ENCODE measurements at places on chromosomes 1 and 21.

DNA sequence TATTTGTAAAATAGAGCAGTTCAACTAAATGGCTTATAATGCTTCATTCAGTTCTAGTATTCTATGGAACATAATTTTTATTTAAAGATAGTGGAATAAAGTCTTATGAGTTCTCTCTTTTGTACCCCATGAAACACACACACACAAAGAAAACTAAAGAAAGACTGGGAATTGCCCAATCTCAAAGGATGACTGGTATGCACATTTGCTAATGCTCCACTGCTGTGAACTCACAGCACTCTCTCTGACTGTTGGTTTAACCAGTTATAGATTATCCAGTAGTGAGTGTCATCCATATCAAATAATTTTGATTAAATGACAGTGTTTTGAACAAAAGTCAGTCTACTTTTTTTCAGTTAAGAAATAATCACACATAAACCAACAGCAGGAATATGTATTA lies 1082.4 kb upstream of the B3GALT2 start:
- DNase-seq, result no peak

GRCh38 chr1:167344615-167345385 lies 124.1 kb downstream of the POU2F1 start:
- DNase-seq, result no peak

- DNase-seq, result no peak
Measured at GRCh38 chr1:26083208-26083607, 15.8 kb upstream of the TRIM63 start.

GRCh38 chr21:32307706-32308105 lies 9.1 kb downstream of the MRAP start:
- no peak for DNase-seq

DNA sequence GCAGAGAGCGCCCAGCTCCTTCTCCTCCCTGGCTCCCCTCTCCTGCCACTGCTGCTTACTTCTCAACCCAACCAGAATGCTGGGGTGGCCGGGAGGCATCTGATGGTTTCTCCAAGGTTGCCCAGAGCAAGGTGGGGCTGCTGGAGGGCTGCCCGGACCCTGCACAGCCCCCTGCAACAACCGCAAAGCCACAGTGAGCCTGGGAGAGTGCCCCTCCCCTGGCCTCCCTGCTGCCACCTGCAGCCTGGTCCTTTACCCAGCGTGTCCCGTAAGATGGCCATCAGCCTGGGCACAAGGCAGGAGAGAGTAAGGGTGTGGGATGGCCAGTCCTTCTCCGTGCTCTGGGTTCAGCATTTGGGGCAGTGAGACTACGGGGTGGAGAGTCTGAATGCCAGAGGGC lies 17.0 kb downstream of the MX2 start:
- no peak for DNase-seq

- DNase-seq, result peak; percentile 68
Measured at GRCh38 chr1:153441238-153441755, 19.2 kb downstream of the S100A7 start.

GRCh38 chr1:76470166-76470565 lies 395.6 kb downstream of the ST6GALNAC3 start:
- no peak for DNase-seq

GRCh38 chr1:52836035-52836434 lies 6.5 kb upstream of the ZYG11A start:
- no peak for DNase-seq

- DNase-seq, result no peak
Measured at GRCh38 chr1:179124873-179125272, 43.0 kb downstream of the TOR3A start.

GRCh38 chr1:9444532-9444931 lies 94.7 kb upstream of the SLC25A33 start:
- DNase-seq, result no peak

DNA sequence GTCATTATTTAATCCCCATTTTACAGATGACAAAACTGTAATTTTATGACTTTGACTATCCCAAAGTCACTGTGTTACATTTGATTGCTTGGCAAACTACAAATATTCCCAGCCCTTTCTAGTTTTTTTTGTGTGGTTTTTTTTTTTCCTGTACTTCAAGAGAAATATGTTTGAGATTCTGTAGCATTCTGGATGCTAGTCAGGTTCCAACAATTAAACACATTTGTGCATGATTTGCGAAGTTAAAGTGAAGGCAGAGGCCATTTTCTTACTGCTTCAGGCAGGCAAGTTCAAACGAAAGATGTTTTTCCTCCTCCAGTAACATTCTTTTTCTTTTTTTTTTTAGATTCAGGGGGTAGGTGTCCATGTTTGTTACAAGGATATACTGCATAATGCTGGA lies 107.9 kb upstream of the SERTAD4 start:
- no peak for DNase-seq

DNA sequence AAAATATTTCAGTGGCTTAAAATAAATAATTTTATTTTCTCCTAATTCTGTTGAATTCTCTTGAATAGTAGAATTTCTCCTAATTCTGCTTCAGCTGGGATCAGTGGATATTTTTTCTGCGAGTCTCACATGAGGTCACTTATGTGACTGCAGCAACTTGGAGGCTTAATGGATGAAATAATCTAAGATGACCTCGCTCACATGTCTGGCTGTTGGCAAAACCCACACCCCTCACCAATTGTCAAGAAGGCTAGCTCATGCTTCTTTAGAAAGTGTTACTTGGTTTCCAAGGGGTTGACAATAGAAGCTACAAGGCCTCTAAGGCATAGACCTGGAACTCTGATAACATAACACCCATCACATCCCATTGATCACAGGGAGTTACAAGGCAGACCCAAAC lies 156.9 kb upstream of the DPYD start:
- DNase-seq, result no peak

DNA sequence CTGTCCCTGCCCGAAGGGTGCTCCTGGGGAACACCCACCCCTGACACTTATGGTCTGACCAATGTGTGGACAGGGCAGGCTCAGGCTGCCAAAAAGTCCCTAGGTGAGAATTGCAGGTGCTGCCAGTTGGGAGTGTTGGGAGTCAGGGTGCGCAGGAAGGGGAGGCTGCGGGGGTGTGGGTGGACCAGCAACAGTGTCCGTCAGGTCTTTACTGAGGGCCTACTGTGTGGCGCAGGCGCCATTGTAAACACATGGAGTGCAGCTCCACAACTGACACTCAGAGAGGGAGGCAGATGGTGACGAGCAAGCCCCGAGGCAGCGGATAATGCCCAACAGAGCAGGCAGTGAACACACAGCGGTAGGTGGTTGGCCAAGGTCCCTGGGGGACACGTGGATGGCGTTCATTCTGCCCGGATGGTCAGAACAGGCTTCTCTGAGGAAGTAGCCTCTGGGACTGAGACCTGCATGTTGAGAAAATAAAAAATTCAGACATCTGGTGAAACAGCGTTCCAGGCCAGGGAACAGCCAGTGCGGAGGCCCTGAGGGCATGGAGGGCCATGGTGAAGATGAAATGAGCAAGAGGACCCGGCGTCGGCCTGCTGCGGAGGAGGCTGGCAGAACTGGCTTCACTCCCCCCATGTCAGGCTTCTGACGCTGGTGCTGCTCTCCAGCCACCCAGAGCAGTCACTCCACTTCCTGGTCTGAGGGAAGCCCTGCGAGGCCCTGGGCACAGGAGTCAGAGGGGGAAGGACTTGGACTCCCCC lies 136.2 kb upstream of the ZBTB40 start:
- DNase-seq, result no peak

GRCh38 chr1:212520299-212520698 lies 87.6 kb downstream of the NENF start:
- no peak for DNase-seq

- DNase-seq, result no peak
Measured at GRCh38 chr1:236102611-236103010, 37.7 kb upstream of the NID1 start.

- DNase-seq, result no peak
Measured at GRCh38 chr1:62437273-62437940, 558 bp downstream of the USP1 start.

- no peak for DNase-seq
Measured at GRCh38 chr1:63129855-63130254, 192.5 kb upstream of the FOXD3 start.

DNA sequence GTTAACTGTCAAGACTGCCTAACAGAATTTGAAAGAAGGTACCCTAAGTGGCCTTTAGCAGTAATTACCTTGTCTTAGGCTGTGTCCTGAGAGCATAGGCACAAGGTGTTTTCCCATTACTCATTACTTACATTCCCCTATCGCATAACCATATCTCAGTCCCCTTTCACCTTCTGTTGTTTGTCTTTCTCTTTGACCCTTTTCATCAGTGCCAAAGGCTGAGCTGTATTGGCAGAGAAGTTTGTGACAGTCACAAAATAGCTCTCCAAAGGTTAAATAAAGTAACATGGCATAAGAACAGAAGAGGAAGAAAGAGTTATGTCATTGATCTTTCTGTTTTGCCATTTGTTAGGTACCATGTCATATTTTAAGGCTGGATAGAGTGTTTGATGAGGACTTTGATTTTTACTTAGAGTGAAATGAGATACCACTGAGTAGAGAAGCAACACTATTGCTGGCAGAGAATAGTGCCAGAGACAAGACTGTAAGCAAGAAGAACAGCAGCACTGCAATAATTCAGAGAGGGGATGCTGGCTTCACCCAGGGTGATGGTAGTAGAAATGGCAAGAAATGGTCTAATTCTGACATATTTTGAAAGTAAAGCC lies 497.8 kb downstream of the TTLL7 start:
- DNase-seq, result no peak

DNA sequence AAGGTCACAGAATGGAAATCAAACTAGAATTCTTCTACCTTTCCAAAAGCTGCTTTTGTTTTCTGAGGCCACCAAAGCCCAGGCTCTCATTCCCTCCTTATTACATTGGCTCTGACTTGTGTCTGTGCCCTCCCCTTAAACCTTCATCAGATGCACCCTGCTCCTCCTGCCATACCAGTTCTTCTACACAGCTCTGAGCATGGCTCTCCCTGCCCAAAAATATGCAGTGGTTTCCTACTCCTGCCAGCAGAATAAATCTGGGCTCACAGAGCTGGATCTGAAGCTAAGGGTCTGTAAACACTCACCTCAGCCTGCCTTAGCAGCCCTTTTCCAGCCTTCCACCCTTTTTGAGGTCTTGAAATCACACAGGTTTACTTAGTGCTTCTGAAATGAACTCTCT lies 55.0 kb downstream of the TTC3 start:
- no peak for DNase-seq
